ENCODE measurements at places on chromosomes 4 and X. TPM values are rescaled to one million over a fixed set of nuclear protein-coding genes. Genes with fewer than 3 reads are reported as not detected.

Gene KCNE5
- 0.74 TPM for total RNA-seq

Gene ATP10D
- 0.63 TPM for total RNA-seq

Gene MAP7D2
- 0.45 TPM for total RNA-seq

DNA sequence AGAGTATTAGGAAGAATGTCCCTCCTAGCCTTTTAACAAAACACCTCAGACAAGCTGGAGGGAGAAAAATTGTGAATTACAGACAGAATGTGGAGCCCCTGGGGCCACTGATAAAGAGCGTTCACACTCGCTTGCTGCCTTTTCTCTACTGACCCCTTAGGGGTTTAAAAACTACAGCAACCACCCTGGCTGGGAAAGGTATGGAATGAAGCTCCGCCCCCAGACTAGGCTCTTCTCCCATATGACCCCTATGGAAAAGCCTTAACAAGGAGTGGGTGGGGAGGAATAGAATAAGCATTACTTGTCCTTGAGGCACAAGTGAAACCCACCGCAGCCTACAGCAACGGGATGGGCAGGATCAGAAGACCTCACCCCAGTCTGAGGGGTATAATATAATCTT is 26.3 kb downstream of the ANKRD50 start:
- peak; percentile 65 for DNase-seq

GRCh38 chr4:2288051-2288541 is 26.2 kb upstream of the MXD4 start:
- no peak for DNase-seq

Gene GUCY1B1
- total RNA-seq: 5.1 TPM

Gene HTT
- 31.5 TPM for total RNA-seq

DNA sequence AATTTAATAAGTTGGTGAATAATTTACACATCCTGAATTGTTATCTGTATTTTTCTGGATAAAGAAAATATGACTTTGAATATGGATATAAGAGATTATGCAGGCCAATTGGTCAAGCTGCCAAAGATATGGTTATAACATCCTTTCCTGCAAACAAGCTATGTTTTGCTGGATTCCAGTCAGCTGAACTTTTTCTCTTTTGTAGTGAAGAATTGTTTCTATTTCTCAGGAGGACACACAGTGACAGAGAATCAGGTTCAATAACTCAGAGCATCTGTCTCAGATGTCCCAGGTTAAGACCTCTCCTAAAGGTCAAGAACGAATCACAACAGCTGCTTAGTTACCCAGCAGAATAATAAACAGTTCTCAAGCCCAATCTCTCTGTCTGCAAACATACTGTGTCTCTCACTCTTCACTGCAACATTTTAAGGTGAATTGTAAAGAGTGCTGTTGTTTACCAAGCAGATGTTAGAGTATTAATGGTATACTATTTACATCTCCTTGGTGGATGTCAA is 189.5 kb upstream of the ANKRD50 start:
- DNase-seq: no peak

DNA sequence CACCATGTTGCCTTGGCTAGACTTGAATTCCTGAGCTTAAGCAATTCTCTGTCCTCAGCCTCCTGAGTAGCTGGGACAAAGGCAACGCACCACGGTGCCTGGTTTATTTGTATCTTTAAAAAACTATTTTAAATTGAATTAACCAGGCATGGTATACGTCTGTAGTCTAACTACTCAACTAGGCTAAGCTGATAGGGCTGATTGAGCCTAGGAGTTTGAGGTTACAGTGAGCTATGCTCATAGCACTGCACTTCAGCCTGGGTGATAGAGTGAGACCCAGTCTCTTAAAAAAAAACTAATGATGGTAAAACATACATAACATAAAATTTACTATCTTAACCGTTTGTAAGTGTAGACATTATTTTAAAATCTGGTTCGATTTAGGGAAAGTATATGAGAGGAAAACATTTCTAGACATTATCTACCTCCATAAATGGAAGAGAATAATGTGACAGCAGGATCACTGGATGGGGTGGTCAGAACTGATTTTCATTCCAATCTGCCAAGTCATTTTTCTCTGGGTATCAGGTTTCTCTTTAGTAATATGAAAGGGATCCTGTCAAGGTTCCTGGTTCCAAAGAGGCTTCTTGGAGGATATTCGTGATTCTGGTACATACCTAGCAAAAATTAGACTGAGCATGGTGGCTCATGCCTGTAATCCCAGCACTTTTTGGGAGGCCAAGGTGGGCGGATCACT is 8.7 kb upstream of the ITGB1BP2 start:
- no peak for DNase-seq

GRCh38 chrX:53422086-53422860 is at the start of gene SMC1A:
SMC1A (minus strand) TSS chrX:53422654; CDS start chrX:53422600, 54 bp downstream.
- DNase-seq: peak; percentile 97
